CD4-positive, alpha-beta T cell treated with Interleukin-10 for 1 hour (primary cell): ENCODE measurements at places on chromosomes 12 and 14.

- DNase-seq, result no peak
Measured at GRCh38 chr12:117977373-117977772, 8.6 kb upstream of the KSR2 start.

GRCh38 chr14:96191353-96191752 is 13.3 kb upstream of the BDKRB2 start:
- DNase-seq, result no peak

GRCh38 chr14:101022916-101023435 is 119.5 kb upstream of the RTL1 start:
- DNase-seq, result no peak

- no peak for DNase-seq
Measured at GRCh38 chr14:57871459-57872080, 5.7 kb upstream of the SLC35F4 start.

GRCh38 chr12:11687528-11687927 is 38.1 kb downstream of the ETV6 start:
- no peak for DNase-seq

DNA sequence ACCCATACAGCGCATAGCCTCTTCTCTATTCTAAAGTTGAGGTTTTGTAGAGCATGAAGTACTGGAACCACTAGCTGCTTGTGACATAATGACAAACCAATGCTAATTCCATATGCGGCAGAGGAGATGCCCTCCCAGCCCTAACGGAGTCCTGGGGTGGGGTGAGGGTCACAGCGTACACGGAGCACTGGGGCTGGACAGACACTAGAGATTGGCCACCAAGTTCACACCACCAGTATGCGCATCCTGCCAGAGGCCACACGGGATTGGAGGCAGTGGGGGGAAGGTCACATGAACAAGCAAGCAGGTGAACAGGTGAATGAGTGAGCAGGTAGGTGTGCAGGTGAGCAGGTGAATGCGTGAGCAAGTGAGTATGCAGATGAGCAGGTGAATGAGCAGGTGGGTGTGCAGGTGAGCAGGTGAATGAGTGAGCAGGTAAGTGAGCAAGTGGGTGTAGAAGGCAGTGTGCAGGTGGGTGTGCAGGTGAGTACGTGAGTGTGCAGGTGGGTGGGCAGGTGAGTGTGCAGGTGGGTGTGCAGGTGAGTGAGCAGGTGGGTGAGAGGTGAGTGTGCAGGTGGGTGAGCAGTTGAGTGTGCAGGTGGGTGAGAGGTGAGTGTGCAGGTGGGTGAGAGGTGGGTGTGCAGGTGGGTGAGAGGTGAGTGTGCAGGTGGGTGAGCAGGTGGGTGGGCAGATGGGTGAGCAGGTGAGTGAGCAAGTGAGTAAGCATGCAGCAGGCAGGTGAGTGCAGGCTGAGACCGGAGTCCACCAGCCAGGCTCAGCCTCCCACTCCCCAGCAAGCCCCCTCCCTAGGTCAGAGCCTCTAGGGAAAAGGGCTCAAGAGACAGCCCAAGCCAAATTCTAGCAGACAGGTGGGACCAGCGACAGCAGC is 52.7 kb downstream of the CCDC85C start:
- DNase-seq, result no peak

DNA sequence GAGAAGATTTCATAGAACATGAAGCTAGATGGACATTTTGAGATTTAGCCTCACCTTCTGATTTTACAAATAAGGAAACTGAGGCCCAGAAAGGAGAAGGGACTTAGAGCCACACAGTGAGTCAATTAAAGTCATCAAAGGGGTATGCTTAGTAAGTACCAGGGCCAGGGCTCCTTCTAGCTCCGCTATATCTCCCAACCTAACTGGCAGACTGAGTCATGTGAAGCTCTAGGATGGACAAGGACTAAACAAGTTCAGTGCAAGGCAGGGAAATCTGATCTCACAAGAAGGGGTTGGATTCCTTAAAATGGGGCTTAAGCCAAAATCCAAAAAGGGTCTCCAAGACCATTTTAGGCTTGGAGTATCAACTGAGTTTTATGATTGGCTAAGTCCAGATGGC is 215.8 kb downstream of the PHLDA1 start:
- no peak for DNase-seq

GRCh38 chr14:69137843-69138535 is 14.9 kb downstream of the DCAF5 start:
- DNase-seq, result no peak

DNA sequence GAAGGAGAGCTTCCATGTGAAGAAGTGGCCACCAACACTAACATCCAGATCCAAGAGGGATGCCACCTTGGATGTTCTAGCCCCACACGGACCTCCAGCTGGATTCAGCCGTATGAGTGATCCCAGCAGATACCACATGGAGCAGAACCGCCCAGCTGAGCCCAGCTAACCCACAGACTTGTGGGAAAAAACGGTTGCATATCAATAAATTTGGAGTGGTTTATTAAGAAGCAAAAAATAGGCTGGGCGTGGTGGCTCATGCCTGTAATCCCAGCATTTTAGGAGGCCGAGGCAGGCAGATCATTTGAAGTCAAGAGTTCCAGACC is 11.9 kb upstream of the IFT81 start:
- no peak for DNase-seq

DNA sequence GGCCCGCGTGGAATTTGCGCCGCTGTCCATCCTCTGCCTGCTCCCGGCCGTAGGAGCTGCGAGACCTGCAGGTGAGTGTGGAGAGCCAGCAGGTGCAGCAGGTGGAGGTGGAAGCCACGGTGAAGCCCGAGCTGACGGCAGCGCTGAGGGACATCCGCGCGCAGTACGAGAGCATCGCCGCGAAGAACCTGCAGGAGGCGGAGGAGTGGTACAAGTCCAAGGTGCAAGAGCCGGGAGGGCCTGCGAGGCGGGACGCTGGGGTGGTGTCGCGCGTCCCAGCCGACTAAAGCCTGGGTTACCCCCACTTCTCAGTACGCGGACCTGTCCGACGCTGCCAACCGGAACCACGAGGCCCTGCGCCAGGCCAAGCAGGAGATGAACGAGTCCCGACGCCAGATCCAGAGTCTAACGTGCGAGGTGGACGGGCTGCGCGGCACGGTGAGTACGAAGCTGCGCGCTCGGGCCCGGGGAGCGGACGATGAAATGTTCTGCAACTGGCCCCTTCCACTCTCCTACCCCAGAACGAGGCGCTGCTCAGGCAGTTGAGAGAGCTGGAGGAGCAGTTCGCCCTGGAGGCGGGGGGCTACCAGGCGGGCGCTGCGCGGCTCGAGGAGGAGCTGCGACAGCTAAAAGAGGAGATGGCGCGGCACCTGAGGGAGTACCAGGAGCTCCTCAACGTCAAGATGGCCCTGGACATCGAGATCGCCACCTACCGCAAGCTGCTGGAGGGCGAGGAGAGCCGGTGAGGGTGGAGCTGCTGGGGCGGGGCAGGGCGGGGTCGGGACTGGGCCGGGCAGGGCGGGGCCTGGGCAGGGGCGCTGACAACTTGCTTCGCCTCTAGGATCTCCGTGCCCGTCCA is 2.1 kb downstream of the PRPH start:
- DNase-seq, result no peak

DNA sequence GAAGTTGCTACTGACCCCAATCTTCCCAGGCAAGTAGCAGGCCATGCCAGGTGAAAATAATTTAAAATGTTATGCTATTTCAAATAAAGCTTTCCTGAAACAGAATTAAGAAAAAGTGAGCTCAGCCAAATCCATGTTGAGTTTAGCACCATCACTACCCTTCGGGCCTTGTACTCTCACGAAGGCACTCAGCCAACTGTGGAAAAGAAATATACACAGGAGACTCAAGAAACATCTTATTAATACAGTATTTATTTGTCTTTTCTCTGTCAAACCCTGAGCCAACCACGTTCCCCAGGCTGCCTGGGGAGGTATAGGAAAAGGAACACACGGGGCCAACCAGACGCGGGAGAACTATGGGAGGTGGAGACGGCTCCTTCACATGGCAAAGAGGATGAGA is 10.9 kb downstream of the ATP5MC2 start:
- DNase-seq, result no peak

GRCh38 chr14:67425608-67426007 is 13.6 kb upstream of the PLEK2 start:
- DNase-seq, result no peak

DNA sequence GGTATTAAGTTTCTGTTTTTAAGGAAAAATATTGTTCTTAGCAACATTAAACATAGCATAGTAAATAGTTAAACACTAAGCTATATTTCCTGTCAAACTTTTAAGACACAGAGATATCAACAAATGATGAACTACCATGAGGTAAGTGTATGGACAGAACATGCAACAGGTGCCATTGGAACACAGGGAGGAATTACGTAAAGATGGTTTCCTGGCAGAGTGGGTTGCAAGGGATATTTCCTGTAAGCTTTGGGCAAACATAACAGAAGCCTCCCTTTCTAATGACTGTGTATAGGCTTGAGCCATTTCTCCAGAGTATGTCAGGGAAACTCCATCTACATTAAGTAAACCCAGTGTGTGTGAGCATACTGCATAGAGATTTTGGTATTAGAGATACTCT is 31.7 kb upstream of the HELB start:
- DNase-seq, result no peak

GRCh38 chr12:27226407-27226929 is 17.6 kb upstream of the STK38L start:
- no peak for DNase-seq

GRCh38 chr12:101804409-101804808 is 26.4 kb downstream of the GNPTAB start:
- no peak for DNase-seq

DNA sequence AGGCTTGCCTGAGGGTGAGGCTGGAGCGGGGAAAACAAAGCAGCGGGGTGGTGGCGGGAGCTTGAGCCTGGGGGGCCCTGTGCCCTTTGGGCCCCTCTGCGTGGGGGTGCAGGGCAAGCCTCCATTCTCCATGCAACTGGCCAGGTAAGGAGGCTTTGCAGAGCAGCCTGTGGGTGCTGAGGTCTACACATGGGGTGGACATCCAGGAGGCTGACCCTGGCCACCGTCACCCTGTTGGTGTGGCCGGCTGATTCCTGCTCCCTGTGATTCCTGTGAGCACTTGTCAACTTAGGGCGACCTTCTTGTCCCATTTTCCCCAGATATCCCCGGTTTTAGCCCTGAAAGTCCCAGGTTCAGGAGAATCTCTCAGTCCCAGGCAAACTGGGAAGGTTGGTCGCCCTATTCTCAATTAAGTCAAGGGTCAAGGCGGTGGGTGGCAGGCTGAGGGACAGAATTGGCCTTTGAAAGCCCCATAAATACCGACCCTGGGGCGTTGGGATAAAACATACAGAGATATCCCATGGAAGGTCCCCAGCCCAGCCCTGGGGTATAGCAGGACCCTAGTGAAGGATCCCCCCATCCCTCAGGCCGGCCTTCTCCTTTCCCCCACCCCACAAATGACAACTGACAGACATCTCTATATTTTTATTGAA is 70.5 kb downstream of the PRIMA1 start:
- no peak for DNase-seq

DNA sequence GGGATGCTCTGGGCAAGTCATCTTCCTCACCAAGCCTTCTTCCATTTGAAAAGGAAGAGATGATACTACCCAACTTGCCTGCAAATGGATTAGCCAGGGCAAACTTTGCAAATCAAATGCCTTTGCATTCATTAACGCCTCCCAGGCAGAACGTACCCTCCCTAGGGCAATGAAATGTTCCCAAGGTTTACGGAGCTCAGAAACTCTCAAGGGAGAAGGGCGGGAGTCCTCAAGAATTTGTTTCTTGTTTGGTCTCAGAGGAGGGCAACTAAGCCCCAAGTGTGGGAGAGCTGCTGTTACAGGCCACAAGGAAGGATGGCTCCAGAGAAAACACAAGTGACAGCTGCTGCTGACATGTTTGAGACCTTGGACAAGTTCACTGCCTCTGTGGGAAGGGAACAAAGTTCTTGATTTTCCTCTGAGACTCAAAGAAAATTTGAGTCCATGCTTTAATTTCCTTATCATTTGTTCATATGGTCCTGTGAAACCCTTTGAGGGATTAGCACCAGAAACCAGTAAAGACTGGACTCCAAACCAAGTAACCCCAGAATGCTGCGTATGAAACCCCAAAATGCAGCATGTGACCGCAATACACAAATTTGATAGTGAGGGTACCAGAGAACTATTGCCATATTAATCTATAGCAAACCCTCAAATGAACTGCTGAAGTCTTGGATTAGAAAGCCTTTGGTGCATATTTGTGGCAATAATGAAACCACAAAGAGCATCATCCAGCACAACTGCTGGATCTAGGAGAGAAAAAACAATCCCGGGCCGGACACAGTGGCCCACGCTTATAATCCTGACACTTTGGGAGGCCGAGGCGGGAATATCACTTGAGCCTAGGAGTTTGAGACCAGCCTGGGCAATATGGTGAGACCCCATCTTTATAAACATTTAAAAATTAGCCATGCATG is 22.9 kb downstream of the SPTB start:
- no peak for DNase-seq

DNA sequence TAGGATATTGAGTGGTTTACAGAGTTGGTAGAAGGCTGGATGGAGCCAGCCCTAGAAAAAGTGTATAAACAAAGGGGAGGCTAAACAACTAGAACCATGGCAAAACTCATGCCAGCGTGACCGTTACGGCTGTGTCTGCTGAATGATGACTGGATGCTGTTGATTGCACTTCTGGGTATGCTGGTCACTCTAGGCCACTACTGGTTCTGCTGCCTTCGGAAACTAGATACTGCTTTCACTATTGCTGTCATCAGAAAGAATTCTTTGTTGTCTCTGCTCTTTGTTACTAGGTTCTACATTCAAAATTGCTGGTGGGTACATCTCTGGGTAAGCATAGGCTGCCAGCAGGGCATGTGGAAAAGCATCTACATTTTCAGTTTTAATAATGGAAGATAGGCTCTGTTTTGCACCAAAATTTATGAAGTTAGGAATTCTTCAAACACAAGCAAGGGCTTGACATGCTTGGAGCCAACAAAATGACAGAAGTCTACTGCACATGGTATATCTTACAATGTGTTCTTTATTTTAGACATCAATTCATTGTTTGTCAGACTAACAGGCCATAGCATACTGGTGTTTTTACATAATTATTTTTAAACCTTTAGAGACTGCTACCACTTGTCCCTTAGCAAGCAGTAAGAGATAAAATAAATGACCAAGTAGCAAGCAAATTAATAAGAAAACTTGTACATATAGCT is 15.4 kb downstream of the MON2 start:
- DNase-seq, result no peak

- no peak for DNase-seq
Measured at GRCh38 chr14:24846261-24846660, 203.7 kb downstream of the STXBP6 start.

DNA sequence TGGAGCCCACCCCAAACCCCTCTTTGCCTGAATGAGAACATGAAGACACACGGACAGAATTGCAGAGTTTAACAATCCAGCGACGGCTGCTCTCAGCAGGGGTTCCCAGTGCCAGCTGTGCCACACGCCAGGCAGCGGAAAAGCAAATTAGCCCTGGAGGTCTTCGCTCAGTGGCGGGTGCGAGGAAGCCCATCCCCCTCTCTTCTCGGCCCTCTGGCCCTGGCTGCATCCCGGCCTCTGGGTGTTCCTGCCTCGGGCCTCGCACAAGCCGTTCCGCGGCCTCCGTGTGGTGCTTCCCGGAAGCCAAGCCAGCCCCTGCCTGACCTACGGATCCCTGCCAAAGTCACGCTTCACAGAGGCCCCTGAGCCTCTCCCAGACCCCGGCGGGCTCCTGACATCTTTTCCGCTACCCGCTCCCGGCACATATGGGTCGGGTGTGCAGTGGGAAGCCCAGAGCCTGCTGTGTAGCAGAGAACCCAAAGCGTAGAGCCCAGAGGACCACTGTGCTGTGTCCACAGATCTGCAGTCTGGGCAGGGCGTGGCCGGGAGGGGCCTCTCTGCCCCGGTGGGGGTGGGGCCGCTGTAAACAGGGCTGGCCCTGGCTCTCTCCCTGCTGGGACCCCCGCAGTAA is 70.7 kb upstream of the GALNT9 start:
- no peak for DNase-seq

- no peak for DNase-seq
Measured at GRCh38 chr12:123743002-123743401, 19.1 kb upstream of the DNAH10 start.
